ENCODE measurements at places on chromosomes 11 and 22.

GRCh38 chr11:65973439-65974110, 12.0 kb downstream of the SART1 start:
- no peaks in the 10 kb centered on the region for H3K36me3 ChIP-seq
- H3K27ac ChIP-seq, result no peak overlapping the region
- H3K4me3 ChIP-seq, result no peak overlapping the region

DNA sequence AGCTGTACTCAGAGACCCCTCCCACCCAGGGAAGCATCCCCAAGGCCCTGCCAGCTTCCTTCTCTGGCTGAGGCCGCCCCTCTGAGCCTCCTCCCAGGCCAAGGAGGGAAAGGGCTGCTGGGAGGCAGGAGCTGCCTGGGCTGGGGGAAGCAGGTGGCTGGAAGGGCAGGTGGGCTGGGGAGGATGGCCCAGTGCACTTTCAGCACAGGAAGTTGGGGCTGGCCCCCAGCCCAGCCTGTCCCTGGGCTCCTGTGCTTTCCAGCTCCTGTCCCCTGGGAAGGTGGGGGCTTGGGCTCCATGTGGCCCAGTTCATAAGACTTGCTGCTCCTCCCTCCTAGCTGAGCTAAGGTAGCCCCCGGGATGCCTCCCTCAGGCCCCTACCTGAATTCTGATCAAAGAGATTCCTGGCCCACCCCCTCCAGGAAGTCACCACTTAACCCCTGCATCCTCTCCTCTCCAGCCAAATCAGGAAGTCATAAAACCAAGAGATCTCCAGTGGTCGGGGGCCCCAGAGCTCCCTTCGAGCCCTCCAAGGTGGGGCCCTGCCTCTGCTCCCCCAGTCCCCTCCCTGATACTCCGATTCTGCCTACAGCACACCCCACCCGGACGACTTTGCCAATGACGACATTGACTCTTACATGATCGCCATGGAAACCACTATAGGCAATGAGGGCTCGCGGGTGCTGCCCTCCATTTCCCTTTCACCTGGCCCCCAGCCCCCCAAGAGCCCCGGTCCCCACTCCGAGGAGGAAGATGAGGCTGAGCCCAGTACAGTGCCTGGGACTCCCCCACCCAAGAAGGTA, 4.9 kb downstream of the PPP1CA start:
- no peak overlapping the region for H3K4me3 ChIP-seq
- no peaks in the 10 kb centered on the region for H3K27me3 ChIP-seq
- H3K4me1 ChIP-seq, result no peaks in the 10 kb centered on the region
- no peak for DNase-seq
- no peaks in the 10 kb centered on the region for H3K36me3 ChIP-seq

DNA sequence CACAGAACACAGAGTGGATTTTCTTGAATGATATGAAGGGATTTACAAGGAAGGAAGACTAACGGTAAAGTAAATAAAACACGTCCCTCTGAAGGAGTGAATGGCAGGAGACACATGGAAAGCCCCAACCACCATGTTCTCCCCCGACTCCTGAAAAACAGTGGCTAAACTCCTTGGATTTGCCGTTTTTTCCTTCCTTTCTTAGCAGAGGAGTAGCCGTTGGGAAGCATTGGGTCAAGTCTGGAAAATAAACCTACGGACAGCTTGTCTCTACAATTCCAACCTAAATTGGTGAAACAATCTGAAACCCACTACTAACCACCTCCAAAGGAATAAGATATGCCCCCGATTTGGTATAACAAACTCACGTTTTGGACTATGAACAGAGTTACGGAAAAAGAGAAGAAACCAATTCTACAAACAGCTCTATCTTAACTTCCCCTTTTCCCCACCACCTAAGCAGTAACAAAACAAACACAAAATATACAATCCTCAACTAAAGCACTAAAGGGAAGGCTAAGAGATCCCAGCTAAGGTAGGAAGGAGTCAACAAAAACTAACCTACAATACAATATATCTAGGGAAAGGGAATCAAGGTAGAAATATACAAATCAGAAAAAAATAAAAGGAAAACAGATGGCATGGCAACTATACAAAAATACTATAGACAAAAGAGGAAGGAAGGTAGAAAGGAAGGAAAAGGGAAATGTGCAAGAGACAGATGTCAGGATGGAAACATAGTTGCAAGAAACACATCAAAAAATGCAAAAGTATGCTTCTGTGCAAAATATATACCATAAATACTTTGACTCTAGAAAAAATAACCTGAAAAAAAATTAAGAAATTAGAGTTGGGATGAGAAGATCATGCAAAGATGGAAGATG, 43.8 kb upstream of the LYVE1 start:
- H3K36me3 ChIP-seq, result no peaks in the 10 kb centered on the region
- H3K27ac ChIP-seq, result no peak overlapping the region
- no peak overlapping the region for H3K4me3 ChIP-seq
- no peaks in the 10 kb centered on the region for H3K4me1 ChIP-seq

DNA sequence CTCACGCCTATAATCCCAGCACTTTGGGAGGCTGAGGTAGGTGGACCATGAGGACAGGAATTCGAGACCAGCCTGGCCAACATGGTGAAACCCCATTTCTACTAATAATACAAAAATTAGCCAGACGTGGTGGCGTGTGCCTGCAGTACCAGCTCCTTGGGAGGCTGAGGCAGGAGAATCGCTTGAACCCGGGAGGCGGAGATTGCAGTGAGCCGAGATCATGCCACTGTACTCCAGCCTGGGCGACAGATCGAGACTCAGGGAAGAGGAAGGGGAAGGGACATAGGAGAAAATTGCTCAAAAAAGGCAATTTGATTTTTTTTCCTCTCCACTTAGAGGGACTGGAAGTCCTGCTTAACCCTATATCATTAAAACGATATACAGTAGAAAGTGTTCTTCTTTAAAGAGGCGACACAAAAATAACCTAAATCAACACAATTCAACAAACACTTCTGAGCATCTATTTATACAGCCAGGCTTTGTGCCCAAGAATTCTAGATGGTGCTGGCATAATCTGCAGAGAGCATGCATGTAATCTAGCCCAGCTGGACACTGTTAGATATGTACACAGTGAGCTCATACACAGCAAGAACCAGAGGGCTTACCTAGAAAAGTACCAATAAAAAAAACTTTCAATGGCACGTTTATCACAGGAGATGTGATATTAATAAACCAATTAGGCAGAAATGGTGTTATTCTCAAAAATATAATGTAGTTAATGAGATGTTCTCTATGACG, 20.9 kb upstream of the DENND5A start:
- H3K27me3 ChIP-seq, result no peaks in the 10 kb centered on the region
- no peaks in the 10 kb centered on the region for H3K4me1 ChIP-seq
- H3K27ac ChIP-seq, result no peak overlapping the region
- H3K4me3 ChIP-seq, result no peak overlapping the region
- no peaks in the 10 kb centered on the region for H3K36me3 ChIP-seq

- no peak overlapping the region for H3K27ac ChIP-seq
- no peaks in the 10 kb centered on the region for H3K36me3 ChIP-seq
- DNase-seq, result no peak
- no peaks in the 10 kb centered on the region for H3K4me1 ChIP-seq
- H3K4me3 ChIP-seq, result no peak overlapping the region
- no peaks in the 10 kb centered on the region for H3K27me3 ChIP-seq
Observed at GRCh38 chr11:101466352-101466751, 117.5 kb downstream of the TRPC6 start.

- H3K4me3 ChIP-seq, result peak overlapping the region; percentile 6
- no peaks in the 10 kb centered on the region for H3K36me3 ChIP-seq
Observed at GRCh38 chr11:117010808-117011540, 87.3 kb downstream of the SIK3 start.

- no peak overlapping the region for H3K27ac ChIP-seq
- peaks cover 5% of the 10 kb centered on the region for H3K4me1 ChIP-seq
- no peak overlapping the region for H3K4me3 ChIP-seq
- H3K27me3 ChIP-seq, result no peaks in the 10 kb centered on the region
- peak; percentile 8 for DNase-seq
- no peaks in the 10 kb centered on the region for H3K36me3 ChIP-seq
Observed at GRCh38 chr11:359181-359714, 10.1 kb upstream of the B4GALNT4 start.

GRCh38 chr11:110428040-110428439, 1.7 kb upstream of the FDX1 start:
- DNase-seq, result no peak
- no peaks in the 10 kb centered on the region for H3K4me1 ChIP-seq
- no peak overlapping the region for H3K27ac ChIP-seq
- no peak overlapping the region for H3K4me3 ChIP-seq

DNA sequence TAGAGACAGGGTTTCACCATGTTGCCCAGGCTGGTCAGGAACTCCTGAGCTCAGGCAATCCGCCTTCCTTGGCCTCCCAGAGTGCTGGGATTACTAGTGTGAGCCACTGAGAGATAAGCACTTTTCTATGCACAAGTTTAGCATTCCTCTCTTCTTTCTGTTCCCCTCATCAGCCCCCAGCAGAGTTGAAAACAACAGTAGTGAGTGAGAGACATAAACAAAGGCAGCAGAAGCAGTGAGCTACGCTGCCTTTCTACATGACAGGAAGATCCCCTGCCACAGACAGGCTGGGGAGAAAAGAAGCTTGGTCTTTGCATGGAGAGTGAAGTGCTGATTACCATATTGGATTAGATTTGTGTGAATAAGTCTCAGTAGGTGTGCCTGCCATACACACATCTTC, 392.0 kb upstream of the KIRREL3 start:
- H3K4me1 ChIP-seq, result no peaks in the 10 kb centered on the region
- DNase-seq, result no peak
- no peaks in the 10 kb centered on the region for H3K36me3 ChIP-seq
- no peaks in the 10 kb centered on the region for H3K27me3 ChIP-seq

DNA sequence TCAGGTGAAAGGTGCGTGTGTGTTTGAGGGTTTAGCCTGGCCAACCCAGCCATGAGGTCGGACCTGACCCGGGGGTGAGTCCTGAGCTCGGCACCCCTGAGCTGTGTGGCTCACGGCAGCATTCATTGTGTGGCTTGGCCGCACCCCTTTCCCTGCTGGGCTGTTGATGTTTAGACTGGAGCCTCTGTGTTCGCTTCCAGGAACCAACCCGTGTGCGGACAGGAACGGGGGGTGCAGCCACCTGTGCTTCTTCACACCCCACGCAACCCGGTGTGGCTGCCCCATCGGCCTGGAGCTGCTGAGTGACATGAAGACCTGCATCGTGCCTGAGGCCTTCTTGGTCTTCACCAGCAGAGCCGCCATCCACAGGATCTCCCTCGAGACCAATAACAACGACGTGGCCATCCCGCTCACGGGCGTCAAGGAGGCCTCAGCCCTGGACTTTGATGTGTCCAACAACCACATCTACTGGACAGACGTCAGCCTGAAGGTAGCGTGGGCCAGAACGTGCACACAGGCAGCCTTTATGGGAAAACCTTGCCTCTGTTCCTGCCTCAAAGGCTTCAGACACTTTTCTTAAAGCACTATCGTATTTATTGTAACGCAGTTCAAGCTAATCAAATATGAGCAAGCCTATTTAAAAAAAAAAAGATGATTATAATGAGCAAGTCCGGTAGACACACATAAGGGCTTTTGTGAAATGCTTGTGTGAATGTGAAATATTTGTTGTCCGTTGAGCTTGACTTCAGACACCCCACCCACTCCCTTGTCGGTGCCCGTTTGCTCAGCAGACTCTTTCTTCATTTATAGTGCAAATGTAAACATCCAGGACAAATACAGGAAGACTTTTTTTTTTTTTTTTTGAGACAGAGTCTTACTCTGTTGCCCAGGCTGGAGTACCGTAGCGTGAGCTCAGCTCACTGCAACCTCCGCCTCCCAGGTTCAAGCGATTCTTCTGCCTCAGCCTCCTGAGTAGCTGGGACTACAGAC, 53.9 kb upstream of the PPP6R3 start:
- no peaks in the 10 kb centered on the region for H3K27me3 ChIP-seq
- no peak overlapping the region for H3K27ac ChIP-seq
- H3K4me3 ChIP-seq, result no peak overlapping the region

Data from uterus (tissue), 4 donors.